ENCODE measurements at places on chromosomes 5 and 9.

DNA sequence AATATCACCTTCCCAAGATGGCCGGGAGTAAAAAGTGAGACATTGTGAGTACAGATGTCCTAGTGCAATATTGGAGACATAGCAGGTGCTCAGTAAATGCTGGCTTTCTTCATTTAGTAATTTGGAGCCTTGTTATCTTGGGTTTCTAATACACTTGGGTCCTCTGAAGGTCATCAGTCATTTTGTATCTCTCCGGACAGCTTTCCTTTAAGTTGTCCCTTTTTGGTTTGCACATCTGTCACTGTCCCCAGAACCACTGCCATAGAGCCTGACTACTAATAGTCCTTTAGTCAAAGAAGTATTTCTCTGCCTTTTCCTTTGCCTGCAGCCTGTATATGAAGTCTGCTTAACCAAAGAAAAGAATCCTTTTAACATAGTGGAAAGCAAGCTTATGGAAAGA, 7.8 kb upstream of the ANGPTL2 start:
- no peak for DNase-seq

- DNase-seq = no peak
These were observed 21.4 kb upstream of the CCNJL start for GRCh38 chr5:160333721-160334120.

DNA sequence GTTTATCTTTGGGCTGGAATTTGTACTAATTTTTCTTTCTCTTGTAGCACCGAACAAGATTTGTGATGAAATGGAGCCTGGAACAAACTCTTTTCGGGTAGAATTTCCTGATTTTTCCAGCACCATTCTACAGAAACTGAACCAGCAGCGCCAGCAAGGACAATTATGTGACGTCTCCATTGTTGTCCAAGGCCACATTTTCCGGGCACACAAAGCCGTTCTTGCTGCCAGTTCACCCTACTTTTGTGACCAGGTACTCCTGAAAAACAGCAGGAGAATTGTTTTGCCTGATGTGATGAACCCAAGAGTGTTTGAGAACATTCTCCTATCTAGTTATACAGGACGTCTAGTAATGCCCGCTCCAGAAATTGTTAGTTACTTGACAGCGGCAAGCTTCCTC, 27.6 kb downstream of the ZBTB43 start:
- DNase-seq = no peak

DNA sequence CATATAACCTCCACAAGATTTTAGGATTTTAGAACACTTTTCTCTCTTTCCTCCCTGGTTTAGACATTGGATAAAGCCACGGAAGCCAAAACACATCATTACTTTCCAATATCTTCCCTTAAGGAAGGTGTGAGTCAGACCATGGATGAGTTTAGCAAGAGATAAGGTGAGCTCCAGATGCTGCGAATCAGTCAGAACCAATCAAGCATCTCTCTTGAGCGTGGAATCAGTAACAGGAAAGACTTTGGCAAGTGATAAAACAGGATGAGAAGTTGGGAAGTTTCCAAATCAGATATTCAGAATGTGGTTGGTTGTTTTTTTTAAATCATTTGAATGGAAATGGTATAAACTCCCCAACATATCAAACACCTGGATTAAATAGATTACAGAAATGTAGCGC, 397.8 kb downstream of the EFNA5 start:
- no peak for DNase-seq

- no peak for DNase-seq
These were observed 714.6 kb downstream of the SEMA5A start for GRCh38 chr5:8831251-8831650.

GRCh38 chr9:92299116-92299515, 5.6 kb upstream of the IARS1 start:
- DNase-seq = peak; percentile 40

GRCh38 chr9:93427655-93428379, 23.7 kb upstream of the FAM120A start:
- no peak for DNase-seq

GRCh38 chr5:102048940-102049339, 247.1 kb downstream of the SLCO4C1 start:
- peak; percentile 73 for DNase-seq

DNA sequence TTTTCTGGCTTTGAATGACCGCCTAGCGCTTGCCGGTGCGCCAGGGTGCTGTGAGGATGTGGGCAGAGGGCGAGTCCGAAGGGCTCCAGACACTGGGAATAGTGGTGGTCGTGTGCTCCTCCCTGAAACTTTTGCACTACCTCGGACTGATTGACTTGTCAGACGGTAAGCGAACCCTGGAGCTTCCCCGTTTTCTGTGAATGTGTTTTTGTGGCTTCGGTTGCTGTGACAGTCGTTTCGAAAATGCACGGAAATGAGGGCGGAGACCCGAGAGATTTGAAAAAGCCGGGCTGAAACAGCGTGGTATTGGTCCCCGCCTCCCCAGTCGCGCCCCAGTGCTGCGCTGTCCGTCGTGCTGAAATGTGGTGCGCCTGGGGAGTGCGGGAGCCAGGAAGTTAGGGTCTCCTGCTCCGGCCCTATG, 102.5 kb upstream of the GABRP start:
- DNase-seq = peak; percentile 85

- peak; percentile 24 for DNase-seq
These were observed 106.7 kb downstream of the MCTP1 start for GRCh38 chr5:95178046-95178651.

GRCh38 chr5:8944005-8944404, 601.9 kb downstream of the SEMA5A start:
- no peak for DNase-seq

DNA sequence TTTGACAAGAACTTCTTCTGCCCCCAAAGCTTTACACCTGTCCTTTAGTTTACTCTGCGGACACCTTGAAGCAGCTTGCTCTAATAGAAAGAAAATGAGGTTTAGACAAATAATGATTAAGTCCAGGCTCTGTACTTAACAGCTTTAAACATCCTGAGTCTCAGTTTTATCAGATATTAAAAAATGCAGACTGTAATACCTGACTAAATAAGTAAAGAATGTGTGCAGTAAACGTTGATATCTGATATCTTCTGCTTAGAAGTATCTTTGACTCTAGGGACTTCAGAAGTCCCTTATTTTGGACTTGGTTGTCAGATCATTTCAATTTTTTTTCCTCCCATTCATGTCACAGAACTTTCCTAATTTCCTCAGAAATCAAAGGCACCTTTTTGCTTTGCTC, 1060.4 kb downstream of the CDH12 start:
- no peak for DNase-seq

DNA sequence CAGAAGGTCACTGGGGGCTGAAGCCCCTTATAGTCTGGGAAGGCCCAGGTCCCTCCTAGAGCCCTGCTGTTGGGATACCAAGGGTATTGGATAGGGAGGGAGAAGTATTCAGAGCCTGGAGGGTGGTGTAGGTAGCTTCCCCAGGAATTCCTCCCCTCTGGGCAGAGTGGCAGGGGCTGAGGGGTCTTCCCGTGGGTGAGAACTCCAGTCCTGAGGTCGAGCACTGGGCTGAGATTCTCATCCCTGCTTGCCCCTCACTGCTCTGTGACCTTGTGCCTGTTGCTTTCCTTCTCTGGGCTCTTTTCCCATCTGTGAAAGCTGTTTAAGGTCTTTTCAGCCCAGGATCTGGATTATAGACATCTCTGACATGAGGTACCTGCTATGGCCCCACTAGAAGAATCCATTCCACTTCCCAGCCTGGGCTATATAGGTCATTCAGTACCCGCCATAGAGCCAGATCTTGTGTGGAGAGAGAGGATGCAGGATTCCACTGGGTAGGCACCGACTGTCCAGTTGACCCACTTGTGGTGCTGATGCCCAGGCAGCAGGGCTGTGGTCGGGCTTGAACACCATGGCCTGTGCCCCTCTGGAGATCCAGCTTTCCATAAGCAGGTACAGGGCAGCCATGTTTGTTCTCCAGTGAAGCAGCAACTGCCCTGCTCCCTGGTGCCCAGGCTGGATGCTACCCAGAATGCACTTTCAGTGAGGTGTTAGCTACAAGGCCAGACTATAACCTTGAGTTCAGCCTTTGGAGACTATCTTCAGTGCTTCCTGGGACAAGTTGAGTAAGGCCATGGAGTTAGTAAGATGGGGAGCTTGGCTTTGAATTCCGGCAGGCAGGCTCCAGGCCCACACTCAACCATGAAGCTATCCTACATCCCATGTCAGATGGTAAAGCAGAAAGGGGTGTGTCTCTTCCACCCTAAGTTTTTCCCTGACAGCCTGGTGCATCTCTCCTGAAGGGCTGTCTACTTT, 60.1 kb downstream of the AMBP start:
- no peak for DNase-seq

- DNase-seq = no peak
These were observed 77.8 kb upstream of the ZNF618 start for GRCh38 chr9:113798062-113799030.

DNA sequence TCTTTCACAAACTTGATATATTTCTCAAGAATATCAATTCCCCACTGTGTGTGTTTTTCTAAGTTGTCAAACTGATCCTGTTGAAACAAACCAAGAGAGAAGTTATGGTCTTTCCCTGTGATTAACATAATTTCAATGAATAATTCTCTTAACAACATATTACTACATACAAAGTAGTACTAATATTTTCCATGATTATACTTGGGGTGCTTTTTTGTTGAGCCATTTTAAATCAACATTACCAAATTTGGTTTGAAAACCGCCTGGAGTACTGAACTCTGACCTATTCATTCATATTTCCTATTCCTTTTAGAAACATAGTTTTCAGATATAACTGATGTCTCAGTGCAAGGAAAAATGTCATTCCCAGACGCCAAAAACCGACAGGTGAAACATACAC, 48.1 kb downstream of the FNBP1 start:
- DNase-seq = no peak

DNA sequence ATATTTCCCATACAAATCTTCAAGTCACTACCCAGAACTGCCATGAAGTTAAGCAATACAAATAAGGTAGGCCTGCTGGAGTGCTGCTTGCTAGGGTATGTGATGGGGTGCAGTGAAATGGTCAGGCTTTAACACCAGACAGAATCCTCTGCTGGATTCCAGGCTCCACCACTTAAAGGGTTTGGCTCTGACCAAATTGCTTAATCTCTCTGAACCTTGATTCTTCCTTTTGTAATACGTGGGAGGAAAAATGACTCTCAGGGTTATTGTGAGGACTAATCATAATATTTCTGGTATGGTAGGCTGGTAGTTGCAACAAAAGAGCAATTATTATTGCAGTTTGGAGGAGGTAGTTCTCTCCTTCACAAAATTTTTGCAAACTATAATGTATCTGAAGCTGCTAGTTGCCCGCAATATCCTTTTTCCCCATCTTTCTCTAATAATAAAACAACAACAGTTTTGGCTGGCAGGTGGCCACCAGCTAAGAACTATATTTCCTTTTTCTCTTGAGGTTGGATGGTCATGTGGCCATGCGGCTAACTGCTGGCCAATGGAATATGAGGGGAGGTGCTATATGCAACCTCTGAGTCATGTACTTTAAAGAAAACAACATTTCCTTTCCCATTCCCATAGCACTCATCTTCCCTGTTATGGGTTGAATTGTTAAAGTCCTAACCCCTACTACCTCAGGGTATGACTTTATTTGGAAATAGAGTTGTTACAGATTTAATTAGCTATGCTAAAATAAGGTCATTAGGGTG, 44.1 kb downstream of the CCL28 start:
- peak; percentile 8 for DNase-seq

DNA sequence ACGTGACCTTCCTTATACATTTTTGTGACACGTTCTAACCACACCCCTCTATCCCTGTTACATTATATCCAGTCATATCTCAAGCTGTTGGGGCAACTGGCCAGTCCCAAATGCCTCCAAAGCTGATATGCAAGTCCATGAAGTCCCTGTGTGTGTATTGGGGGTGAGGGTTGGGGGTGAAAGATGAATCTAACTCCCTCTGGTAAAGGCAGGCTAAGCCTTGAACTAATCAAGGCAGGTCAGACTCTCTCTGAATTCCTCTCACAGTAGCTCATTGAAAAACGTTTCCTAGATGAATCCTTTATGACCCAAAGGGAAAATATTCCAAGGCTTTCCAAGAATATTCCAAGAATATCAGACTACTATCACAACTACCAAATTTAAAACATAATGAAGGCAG, 174.4 kb downstream of the MUSK start:
- DNase-seq = no peak

DNA sequence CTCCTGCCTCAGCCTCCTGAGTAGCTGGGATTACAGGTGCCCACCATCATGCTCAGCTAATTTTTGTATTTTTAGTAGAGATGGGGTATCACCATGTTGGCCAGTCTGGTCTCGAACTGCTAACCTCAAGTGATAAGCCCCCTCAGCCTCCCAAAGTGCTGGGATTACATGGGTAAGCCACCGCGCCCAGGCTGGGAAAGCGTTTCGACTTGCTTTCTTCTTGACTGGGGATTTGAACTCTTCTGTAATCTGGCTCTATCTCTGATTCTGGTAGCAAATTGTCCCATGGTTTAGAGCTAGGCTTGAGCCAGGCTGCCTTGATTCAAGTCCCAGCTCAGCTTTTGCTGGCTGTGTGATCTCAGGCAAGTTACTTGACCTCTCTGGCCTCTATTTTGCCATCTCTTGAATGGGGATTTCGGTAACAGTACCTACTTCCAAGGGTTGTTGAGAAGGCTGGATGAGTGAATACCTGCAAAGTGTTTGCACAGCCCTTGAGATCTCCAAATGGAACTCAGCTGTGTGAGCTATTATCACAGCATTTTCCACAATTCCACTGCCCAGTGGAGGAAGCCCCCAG, 20.5 kb upstream of the MVB12B start:
- no peak for DNase-seq

DNA sequence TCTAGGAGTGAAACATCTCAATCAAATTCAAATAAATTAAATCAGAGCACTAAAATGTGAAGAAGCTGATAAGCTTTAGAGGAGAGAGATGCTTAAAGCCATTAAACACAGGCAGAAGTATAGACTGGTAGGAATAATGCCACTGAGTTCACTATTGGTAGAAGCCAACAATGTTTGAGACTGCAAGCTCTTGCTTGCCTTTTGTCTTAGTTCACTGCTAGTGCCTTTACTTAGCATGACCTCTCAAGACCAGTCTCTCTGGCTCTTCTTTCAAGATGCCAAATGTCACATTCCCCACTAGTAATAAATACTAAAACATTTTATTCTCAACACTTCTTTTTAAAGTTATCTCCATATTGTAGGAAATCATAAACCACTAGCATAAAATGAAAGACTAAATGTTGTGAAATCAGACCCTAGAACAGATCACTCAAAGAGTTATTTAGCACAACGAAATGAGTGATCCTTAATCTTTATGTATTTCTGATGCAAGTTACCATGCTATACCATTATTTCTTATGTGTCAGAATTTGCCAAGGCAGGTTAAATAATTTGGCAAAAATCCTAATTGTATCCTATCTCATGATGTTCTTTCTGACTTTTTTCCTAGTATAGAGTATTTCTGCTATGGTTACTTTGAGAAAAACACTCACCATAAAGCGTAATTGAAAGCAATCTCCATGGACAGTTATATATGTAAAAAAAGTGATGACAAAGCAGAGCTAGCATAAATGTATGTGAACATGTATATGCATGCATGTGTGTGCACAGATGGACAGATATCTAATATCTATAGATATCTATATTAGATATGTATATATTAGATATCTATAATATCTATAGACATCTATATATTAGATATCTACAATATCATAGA, 57.5 kb downstream of the PJA2 start:
- DNase-seq = peak; percentile 18

Measured in Kasumi-1 (cell line).